ENCODE measurements at places on chromosomes 1 and 21.
A peak's percentile ranks its signal among the peaks of the same experiment; 100 is the strongest.

DNA sequence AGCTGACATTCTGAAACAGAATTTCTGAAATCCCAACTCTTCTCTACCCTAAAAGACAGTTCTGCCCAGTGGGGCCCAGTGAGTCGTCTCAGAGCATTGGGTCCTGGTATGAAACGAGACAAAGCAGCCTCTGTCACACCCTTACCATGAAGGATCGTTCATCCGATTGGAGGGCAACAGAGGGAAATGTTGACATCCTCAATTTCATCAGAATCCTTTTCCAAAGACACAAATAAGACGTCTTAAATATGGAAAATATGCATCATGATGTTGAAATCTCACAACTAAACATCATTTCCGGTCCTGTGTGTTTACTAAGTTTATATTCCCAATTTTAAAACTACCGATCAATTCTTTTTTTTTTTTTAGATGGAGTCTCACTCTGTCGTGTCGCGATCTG is 112.1 kb upstream of the SLC45A1 start:
- DNase-seq = no peak

DNA sequence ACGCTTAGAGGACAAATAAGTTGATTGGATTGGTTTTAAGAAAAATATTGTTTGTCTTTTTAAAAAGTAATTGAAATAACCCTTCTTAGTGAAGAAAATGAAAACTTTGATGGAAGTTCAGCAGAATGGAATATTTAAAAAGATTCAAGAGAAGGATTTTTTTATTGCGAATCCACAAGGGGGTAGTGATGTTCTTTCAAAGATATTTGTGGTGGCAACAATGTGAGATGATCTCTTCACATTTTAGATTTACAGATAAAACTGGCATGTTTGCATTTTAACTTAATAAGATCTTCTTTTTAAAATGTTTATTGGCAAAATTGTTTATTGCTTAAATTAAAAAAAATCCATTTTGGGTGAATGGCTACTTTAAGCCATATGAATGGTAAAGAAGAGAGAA is 8.9 kb downstream of the CAMTA1 start:
- peak; percentile 78 for DNase-seq

DNA sequence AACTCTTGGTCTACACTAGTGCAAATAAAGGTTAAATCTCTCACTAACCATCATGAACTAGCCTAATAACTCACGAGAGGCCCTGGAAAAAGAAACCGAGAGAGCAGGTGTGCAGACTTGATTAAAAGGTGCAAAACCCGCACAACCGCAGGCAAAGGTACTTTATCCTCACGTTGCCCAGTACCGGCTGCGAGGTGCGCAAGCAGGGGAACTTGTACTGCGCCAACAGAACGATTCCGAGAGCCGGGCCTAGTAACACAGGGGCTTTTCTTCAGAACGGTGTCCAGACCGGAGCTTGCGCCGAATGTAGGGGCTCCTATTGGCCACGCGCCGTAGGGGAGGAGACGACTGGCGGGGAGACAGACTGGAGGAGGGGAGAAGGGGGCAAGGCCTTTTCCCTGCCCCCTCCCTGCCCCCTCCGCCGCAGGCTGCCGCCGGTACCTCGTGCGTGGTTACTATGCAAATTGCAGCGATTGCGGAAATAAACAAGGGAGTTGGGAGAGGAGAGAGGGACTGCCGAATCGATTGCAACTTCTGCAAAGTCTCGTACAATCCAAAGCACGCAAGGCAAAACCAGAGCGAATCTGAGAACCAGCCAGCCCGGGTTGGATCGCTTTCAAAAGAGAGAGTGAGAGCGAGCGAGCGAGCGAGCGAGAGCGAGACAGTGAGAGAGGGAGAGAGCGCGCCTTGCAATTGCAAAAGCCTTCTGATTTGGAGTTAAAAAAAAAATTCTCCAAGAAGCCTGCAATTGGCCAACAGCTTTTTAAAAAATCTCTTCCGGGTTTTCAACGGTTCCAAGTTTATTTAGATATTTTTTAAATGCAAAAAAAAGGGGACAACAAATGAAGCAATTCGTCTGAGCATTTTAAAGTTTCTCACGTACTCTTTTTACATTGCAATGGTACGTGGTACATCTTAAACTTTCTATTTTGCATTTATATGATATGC is 5.4 kb upstream of the NFIA start:
- DNase-seq = peak; percentile 95

- no peak for DNase-seq
These were observed 57.5 kb downstream of the ENAH start for GRCh38 chr1:225595452-225595851.

- no peak for DNase-seq
These were observed 109.6 kb upstream of the ZNF678 start for GRCh38 chr1:227453631-227454355.

DNA sequence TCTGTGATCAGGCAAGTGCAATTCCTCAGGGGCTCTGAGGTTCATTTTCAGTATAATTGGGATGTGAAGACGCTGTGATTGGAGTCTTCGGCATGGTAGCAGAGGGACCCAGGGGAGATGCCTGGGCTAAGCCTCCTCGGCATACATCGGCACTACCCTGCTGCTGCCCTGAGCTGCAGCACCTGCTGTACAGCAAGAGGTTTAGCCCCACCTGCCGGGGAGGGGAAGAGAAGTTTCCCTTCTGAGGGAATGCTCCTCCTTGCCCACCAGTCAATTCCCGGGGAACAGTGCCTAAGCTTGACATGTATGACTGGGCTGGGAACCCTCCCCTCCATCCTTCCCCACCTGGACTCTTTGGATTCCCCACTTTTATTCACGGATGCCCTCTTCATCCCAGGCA is 24.9 kb downstream of the CNIH3 start:
- DNase-seq = no peak

DNA sequence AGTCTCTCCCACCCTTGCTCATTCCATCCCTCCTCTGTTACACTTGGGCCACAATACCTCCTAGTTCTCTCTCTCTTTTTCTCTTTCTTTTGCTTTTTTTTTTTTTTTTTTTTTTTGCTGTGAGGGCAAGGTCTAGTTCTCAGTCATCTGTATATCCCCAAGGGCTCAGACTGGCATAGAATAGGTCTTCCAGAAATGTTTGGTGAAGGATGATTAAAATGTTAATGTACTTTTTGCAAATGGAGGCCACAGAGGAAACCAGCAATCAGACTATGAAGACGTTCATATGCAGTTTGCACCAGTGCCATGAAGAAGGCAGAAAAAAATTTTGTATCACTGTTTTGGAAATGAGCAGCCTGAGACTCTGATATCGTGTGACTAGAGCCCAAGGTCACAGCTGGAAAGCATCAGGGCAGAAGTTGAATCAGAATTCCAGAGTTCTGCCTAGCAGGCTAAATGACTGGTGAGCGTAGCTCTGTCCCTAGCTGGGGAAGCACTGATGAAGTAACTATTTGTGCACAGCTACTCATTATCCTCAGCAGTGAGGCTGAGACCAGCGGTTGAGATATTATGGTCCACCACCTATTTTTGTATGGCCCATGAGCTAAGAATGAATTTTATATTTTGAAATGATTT is 186.5 kb downstream of the TGFBR3 start:
- peak; percentile 28 for DNase-seq

- DNase-seq = no peak
These were observed 2.1 kb downstream of the LHX8 start for GRCh38 chr1:75136195-75136815.

DNA sequence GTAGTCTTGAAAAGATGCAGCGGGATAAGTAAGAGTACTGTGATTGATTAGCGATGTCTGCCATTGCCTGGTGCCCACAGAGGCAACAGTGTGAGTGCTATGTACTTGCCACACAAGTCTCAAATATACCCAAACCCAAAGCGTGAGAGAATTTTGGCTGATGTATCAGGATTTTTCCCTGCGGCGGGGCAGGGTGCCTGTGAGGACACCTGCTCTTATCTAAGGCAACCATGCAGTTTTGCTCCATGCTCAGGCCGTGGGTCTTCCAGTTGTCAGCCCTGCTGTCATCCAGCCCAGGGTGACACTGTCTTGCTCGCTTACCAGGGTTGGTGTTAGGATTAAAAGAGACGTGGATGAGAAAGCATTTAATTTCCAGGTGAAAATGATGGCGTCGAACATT is 202.7 kb downstream of the PTPRU start:
- no peak for DNase-seq

DNA sequence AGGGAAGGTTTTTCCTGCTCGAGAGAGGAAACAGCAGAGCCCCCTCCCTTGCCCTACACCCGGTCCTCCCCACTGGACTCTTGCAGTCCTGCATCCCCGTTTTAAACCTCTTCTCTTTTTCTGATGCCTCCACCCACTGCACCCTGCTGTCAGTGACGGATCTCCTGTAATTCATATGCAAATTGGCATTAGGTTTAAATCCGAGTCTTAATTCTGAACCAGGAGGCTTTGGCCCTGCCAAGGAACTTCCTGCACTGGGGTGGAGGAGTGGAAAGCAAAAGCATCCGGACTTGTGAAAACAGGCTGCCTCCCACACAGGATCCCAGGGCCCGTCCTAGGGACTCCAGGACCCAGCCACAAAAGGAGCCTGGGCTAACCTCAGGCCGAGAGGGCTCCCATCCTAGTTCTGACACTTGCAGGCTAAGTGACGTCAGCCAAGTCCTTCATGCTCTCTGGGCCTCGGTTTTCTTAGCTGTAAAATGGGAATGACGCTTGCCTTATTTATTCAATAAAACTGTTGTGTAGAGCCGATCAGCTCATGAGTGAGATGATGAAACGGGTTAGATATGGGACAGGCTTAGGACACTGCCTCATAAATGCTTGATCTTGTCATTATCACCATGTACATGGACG is 613.3 kb downstream of the AJAP1 start:
- DNase-seq = no peak

- no peak for DNase-seq
These were observed 666 bp downstream of the CSF3R start for GRCh38 chr1:36481771-36482723.

- peak; percentile 63 for DNase-seq
These were observed 3.6 kb downstream of the UBXN11 start for GRCh38 chr1:26302733-26303405.

Measured in choroid plexus epithelial cell (primary cell).